ENCODE measurements at places on chromosomes 2 and 18.

- DNase-seq = no peak
Measured at GRCh38 chr2:85716346-85716914, 22.3 kb downstream of the GNLY start.

- DNase-seq = no peak
Measured at GRCh38 chr2:206105541-206105940, 19.6 kb upstream of the INO80D start.

DNA sequence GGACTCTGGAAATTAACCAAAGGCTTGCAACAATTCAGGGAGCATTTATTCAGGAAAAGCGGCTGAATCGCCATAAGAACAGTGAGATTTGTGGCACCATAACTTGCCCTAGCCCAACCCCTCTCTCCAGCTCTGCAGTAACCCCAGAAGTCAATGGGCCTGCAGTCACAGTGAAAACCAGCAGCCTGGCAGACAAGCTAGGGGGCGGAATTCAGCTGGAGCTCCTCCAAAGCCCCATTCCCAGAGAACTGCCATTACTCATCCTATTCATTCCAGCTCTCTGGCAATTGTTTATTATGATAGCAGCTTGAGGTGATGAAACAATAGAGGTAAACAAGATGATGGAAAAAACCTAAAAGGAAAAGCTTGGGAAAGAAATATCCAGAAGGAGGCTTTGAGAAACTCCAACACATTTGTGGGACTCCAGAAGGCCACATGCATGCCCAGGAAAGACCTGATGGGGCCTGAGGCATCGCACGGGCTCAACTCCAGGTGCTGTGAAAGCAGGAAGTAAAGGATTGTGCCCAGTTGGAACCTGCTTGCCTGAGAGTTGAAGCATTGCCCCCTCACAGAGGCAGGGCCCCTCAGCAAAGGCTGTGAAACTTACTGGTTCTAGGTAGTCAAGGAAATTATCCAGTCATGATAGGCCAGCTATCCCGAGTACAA lies 126.7 kb downstream of the TWIST2 start:
- DNase-seq = no peak

GRCh38 chr2:69305712-69306392 lies 81.2 kb downstream of the GFPT1 start:
- no peak for DNase-seq

DNA sequence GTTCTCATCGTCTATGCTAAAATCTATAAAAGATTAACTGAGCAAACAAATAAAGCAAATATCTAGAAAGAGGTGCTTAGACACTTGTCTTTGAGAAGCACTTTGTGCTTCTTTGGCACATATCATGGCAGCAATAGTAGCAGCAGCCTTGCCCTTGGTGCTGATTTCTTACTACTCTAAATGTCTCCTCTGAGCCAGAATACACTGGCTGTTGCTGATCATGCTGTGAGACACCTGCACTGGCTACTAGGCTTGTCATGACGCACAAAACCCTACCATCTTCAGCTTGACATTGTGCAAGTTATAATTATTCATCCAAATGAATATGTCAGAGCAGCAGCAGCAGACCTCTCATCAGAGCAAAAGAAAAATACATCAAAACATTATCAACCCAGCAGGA lies 46.7 kb downstream of the FANCL start:
- DNase-seq = no peak

DNA sequence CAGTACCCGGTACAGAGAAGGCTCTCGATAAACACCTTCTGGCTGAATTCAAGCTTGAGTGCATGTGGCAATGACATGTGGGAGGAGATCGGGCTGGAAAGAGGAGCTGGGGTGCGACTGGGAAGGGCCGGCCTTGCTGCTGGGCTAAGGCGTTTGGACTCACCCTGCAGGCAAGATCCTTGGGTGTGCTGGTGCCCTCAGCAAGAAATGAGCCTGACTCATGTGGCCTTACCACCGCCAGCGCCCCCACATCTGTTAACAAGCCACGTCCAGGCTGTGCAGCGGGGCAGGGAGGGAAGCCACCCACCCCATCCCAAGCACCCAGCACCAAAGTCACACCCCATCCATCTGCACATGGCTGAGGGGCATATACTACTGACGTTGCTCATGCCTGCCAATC lies 1.3 kb downstream of the HS1BP3 start:
- DNase-seq = no peak

- no peak for DNase-seq
Measured at GRCh38 chr2:180219491-180219890, 212.4 kb upstream of the CWC22 start.

GRCh38 chr2:168587307-168587706 lies 131.2 kb downstream of the CERS6 start:
- no peak for DNase-seq

- no peak for DNase-seq
Measured at GRCh38 chr2:167986223-167986622, 261.2 kb downstream of the STK39 start.

- no peak for DNase-seq
Measured at GRCh38 chr18:62781262-62781661, 65.9 kb downstream of the PHLPP1 start.

DNA sequence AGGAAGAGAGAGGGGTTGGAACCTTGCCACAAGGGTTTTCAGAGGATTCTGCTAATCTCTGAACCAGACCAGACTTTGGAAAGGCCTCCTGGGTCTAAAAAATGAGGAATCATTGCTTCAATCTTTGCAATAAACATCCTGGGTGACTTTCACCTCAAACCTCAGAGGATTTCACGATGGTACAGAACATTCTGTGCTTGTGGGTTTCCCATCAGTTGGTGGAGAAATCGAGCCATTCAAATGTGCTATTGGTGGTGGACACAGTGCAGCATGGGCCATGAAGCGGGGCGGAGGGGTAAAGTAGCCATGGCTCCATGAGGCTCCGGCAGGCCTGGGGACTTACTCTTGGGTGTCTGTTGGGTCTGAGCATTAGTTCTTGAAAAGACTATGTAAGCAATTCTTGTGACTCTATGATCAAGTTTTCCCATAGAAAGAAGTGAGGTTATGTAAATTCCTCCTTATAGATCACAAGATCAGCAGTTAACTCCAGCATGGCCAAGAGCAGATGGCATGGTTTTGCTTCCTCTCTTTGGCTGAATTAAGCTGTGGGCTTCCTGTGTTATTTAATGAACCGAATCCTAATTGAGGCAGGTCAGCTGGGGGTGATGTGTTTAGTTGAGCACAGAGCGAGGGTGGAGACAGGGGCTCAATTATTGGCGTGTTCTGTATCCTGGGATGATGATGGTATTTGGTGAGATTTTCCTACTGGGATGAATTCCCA lies 1.9 kb upstream of the IL1R2 start:
- DNase-seq = no peak

DNA sequence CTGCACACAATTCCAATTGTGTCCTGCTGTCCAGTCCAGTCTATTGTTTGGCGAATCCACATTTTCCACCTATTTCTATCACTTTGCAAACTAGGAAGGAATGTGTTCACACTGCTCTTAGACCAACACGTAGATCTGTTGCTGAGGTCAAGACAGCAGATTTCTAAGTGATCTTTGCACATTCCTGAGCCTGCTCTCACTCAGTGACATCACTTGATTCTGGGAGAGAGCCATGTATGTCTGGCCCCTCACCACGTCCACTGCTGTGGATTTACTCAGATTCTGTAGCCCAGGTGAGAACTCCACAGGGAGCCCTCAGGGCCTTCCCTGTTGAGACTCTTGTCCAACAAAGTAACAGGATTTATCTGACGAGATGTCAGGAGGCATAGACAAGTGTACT lies 317.2 kb downstream of the TSN start:
- no peak for DNase-seq

GRCh38 chr18:9130195-9130594 lies 6.4 kb upstream of the ANKRD12 start:
- DNase-seq = no peak

DNA sequence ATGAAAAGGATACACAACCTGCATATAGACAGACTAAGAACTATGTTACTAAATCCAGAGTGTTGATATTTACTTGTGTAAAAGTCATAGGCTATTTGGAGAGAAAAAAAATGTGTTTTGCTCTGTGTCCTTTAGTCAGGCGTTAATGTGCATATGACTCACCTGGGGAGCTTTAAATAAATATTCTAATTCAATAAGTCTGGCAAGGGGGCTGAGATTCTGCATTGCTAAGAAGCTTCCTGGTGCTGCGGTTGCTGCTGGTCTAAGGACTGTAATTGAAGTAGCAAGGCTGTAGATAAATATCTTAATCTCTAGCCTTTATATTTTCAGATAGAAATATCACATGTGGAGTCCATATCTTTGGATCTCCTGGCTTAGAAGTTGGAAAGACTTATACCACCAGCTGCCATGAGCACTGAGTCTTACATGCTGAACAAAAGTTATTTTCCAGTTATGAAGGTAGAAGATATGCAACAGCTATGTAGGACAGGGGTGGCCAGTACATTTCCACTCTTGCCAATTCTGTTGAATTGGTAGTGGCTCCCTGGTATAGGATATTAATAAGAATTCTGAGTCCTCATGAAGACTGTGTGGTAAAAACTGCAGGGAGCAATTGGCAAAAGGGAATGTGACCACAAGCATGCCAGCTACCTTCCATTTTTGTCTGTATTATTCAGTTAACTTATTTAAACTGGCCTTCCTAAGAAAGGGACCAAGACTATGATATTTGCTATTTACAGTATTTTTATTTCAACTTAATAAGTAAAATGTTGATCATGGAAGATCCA lies 4.8 kb downstream of the SPAG16 start:
- DNase-seq = no peak

- no peak for DNase-seq
Measured at GRCh38 chr2:239887604-239888003, 137.5 kb downstream of the NDUFA10 start.

GRCh38 chr2:101012054-101012705 lies 10.1 kb downstream of the RPL31 start:
- DNase-seq = no peak

- DNase-seq = no peak
Measured at GRCh38 chr2:235502336-235502735, 8.5 kb downstream of the AGAP1 start.

GRCh38 chr2:169015943-169016342 lies 15.2 kb downstream of the ABCB11 start:
- DNase-seq = no peak

- no peak for DNase-seq
Measured at GRCh38 chr18:72208920-72209676, 335.0 kb downstream of the CBLN2 start.

DNA sequence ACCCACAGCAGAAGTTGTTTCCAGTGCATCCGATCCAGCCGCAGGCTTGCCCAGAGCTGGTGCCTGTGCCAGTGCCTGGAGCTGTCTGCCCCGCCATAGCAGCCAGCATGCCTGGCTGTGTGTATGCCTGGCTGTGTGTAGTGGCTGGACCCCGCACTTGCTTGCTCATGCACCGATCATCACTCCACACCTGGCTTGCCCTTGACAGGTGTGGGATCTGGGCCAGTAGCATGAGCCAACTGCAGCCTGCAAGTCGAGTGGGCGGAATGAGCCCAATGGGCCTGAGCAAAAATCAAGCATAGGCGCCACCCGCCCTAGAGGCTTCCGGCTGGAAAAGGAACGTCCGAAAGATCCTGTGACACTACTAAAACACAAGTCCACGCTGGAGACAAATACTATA lies 74.5 kb downstream of the EPB41L3 start:
- no peak for DNase-seq

DNA sequence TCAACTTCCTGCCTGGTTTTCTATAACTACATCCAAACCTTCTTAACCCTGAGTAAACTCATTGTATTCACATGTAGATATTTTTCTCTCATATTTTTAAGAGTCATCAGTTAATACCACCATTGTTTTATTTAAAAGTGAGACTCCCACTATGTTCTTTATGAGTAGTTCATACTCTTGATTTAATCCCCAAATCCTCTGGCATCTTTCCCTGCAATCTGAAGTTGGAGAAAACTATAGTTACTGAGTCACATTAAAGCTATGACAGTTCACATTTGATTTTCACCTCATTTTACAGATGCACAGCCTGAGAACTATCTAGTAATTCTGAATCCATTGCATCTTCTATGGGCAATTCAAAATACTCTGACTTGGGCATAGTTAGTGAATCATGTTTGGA lies 1358.7 kb upstream of the NRXN1 start:
- DNase-seq = no peak

DNA sequence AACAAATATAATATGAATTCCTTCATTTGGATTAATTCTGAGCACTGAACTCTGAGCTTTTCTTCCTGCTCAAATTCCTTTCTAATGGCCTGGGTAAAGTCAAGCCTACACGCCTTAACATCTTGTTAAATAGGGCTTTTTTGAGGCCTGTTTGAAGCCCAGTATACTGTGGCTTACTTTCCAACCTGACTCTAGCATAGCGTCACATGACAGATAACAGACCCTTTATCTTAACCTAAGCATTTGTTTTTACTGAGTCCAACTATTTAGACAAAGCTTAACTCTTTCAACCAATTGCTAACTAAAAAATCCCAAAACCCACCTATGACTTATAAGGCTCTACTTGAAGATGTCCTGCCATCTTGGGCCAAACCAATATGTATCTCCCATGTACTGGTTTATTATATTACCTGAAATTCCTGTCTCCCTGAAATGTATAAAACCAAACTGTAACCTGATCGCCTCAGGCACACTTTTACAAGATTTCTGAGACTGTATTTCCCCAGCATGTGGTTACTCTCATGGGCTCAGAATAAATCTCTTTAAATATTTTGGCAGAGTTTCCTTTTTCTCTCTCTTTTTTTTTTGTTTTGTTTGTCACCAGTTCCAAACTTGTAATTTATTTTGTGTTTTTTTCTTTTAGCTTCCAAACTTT lies 271.1 kb upstream of the VWC2L start:
- peak; percentile 1 for DNase-seq

DNA sequence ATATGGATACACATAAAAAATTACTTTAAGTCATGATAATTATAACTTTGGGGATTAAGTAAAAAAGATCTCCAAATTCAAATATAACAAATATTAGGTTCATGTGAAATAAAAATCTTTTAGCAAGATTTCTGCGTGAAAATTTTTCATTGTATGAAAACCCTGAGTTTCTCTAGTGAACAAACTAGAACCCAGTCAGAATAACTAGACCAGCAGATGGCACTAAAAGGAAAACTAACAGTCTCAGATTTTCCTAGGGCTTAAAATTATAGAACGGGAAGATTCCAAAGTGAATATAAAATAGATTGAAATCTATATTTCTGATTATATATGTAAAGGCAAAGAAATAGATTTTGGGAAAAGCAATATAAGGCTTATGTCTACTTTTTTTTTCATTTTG lies 43.3 kb downstream of the TMEM200C start:
- no peak for DNase-seq

DNA sequence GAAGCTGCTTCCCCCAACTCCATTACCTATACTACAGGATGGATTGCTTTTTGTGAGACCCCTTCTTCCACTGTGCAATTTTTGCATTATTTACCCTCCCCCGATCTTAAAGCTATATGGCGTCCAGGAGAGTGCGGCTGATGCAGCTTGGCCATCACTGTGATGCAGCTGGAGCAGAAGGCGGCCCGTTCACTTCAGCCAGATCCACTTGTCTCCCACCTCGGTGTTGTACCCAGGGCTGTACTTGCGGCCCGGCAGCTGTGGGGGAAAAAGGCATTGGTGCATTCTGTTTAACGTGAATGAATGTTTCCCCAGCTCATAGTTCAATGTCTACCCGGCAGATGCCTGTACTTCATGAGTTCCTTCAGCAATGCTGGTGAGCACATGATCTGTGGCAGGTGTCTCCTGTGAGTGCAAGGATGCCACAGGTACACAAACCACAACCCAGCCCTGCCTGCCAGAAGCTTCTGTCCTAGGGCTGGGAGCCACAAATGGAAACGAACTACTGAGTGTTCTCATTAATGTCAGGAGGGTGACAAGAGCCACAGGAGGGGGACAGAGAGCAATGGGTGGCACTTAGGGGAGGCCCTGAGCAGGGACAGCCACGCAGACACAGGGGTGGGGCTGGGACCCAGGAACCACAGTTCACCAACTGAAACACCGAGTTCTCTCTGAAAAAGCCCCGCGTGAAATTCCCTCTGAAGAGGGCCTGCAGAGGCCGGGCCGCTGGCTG lies 64.0 kb downstream of the NDUFA10 start:
- DNase-seq = no peak

Data from large intestine (tissue), 12 donors.